ENCODE measurements at places on chromosomes 4 and X.

- DNase-seq, result no peak
Observed at GRCh38 chr4:98484031-98484430, 174.4 kb downstream of the TSPAN5 start.

GRCh38 chr4:2733844-2734574 is 22.1 kb downstream of the TNIP2 start:
- DNase-seq, result no peak

- no peak for DNase-seq
Observed at GRCh38 chr4:1535926-1536578, 129.8 kb upstream of the NKX1-1 start.

DNA sequence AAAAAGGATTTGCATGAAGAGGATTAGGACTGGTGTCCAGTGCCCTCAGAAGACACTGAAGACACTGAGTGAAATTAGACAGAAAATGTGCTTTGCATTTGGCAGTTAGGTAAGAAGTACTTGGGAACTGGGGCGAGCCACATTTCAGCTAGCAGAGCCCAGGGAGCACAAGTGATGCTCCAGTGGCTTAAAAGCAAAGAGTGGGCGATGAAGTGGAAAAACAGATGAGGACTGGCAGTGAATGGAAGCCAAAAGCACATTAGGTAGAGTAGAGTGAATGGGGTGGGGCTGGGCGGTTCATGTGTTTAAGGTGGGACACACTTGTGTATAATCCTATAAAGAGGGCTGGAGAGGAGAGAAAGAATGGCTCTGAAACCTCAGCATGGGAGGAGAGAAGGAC is 18.4 kb downstream of the DCLK2 start:
- DNase-seq, result no peak

- no peak for DNase-seq
Observed at GRCh38 chrX:100487795-100488194, 77.7 kb upstream of the PCDH19 start.

GRCh38 chr4:40066651-40067050 is 10.0 kb downstream of the N4BP2 start:
- DNase-seq, result no peak

DNA sequence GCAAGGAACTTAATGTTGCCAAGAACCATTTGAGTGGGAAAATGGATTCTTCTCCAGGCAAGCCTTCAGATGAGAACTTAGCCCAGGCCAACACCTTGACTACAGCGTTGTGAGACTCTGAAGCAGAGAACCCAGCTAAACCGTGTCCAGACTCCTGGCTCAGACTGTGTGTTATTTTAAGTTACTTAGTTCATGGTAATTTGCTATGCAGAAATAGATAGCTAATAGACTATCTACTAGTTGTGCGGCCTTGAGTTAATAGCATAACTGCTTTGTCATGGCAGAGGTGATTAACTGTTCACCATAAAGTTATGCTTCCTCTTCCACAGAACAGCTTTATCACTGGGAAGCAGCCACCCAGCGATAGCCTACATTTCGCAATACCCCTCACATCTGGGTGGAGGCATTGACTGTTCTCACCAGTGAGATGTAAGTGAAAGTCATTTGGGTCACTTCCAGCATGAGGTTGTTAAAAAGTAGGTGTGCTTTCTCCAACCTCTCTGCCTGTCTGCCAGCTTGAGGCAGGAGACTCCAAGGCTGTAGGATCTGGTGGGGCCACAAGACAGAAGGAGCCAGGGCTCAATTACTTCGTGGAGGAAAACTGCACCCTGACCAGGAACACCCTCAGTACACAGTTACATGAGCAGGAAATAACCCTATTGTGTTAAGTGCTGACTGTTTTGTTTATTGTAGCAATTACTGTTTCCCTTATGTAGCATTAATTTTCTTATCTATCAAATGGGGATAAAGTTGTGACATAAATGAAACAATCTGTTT is 94.2 kb downstream of the GPAT3 start:
- no peak for DNase-seq

- DNase-seq, result no peak
Observed at GRCh38 chr4:145818011-145818410, 120.6 kb downstream of the ZNF827 start.

DNA sequence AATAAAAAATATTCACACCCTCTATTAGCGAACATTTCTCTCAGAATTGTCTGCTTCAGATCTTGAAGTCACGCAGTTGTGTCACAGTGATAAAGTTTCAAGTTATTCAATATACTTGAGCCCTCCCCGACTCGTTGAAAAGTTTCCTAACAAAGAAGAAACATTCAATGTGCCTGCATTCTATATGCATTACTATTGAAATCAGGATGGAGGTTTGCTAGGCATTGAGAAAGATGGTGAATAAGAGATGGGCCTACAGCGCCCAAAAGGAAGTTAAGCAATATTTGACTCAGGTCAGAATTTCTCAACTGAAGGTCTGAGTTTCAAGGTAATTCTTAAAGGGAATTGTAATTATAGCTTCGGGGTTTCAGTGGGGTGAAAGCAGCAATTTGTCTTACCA is 6.1 kb downstream of the TCEANC start:
- no peak for DNase-seq

DNA sequence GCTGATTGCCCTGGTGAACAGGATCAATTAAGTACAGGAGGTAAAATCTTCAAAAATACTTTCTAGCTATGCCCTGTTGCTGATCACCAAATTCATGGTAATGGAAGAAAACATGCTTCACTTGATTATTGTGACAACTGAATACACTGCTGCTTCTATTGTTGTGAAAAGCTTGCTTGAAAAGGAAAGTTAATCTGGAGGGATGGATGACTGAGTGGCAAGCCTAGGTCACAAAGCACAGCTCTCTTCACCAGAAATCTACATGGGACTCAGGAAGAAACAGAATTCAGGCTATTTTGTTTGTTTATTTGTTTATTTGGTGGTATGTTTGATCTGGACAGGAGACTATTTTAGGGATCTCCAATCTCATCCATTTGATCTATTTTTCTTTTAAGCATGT is 182.0 kb downstream of the MGST2 start:
- DNase-seq, result no peak

- DNase-seq, result no peak
Observed at GRCh38 chr4:44848466-44848865, 122.1 kb upstream of the GNPDA2 start.

DNA sequence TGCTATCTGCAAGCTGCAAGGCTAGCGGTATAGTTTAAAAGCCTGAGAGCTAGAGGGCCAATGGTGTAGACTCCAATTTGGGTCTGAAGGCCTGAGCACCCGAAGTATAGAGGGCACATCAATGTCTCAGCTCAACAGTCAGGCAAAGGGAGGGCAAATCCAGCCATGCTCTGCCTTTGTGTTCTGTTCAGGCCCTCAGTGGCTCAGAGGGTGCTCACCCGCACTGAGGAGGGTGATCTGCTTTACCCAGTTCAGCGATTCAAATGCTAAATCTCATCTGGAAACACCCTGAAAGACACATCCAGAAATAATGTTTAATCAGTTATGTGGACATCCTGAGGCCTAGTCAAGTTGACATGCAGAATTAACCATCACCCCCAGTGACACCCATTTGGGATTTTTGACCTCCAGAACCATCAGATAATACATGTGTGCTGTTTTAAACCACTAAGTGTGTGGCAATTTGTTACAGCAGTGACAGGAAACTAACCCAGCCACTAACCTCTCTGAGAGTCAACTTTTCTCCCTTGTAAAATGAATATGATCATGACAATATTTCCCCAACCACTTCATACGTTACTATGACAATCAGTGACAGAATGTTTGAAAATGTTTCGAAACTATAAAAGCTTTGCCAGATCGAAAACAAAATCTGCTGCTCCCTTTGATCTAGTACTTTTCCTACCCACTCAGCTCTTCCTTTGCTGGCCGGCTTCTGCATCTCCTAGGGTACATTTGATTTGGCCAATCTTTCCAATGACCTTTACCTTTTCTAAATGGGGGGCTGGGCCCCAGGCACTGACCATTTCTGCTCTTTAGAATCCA is 8.4 kb upstream of the TBL1X start:
- peak; percentile 9 for DNase-seq

GRCh38 chr4:1174941-1175634 is 2.7 kb upstream of the SPON2 start:
- DNase-seq, result no peak

- no peak for DNase-seq
Observed at GRCh38 chr4:119667802-119668201, 39.2 kb upstream of the PDE5A start.

DNA sequence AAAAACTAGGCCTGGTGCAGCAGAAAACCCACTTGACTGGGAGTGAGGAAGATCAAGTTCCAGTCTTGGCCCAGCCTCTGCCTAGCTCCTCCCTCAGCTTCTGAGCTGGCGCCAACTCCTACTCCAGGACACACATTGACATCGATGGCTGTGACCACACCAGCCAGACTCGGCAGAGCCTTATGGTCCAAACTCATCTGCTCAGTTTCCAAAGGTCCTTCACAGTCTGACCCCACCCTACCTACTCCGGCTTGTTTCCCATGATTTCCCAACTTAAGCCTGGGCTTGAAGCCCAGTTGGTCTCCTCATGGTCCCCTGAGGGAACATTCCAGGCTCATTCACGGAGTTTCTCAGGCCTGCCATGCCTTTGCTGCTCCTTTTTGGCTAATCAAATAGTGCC is 10.1 kb downstream of the ELF4 start:
- DNase-seq, result no peak

- DNase-seq, result peak; percentile 9
Observed at GRCh38 chrX:71650333-71650969, 16.9 kb upstream of the LOC101059915 start.

DNA sequence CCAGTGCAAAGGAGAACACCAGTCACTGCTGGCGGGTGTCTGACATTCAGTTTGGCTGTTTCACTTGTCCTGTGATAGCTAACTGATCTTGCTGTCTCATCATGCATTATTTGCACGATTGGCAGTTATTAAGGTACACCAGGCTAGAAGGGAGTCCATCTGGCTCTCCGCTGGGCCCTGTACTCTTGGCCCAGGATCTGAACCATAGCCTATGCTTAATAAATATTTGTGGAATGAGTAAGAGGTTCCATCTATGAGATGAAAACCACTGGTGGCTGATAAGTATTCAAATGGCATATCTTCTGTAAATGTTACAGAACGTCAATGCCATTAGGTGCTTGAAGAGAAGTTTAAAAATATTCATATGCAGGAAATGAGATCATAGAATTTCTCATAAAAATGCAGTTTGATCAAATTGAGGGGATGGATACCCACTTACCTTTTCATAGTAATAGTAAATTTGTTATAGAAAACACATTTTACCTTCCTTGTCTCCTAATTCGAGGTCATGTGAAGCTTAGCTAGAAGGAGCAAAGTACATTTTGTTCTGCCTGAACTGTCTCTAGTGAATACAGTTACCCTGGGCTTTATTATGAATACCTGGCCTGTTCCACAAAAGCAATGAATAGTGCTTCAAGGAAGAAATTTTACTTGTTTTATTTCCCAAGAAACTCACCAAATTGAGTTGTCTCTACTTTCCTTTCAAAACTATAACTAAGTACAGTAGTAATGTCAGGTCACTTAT is 213.5 kb downstream of the CBR4 start:
- DNase-seq, result no peak

GRCh38 chrX:136608295-136608933 is 39.5 kb upstream of the CD40LG start:
- DNase-seq, result peak; percentile 59

DNA sequence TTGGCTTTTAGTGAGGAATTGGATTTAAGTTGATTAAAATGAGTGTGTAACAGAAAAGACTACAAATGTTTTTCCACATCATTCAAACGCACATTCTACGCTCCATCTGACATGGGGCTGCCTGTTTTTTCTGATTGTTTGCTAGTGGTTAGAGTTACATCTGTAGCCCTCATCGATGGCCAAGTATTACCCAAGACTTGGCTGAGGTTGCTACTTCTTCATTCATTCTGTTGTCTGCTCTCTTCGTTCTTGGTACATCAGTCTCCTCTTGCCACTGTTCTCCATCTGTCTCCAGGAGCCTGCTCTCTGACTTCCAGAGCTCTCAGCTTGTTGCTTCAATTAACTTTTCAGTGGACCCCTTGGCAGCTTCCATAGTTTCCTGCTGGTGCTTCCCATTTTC is 1844.6 kb upstream of the TENM3 start:
- DNase-seq, result no peak

DNA sequence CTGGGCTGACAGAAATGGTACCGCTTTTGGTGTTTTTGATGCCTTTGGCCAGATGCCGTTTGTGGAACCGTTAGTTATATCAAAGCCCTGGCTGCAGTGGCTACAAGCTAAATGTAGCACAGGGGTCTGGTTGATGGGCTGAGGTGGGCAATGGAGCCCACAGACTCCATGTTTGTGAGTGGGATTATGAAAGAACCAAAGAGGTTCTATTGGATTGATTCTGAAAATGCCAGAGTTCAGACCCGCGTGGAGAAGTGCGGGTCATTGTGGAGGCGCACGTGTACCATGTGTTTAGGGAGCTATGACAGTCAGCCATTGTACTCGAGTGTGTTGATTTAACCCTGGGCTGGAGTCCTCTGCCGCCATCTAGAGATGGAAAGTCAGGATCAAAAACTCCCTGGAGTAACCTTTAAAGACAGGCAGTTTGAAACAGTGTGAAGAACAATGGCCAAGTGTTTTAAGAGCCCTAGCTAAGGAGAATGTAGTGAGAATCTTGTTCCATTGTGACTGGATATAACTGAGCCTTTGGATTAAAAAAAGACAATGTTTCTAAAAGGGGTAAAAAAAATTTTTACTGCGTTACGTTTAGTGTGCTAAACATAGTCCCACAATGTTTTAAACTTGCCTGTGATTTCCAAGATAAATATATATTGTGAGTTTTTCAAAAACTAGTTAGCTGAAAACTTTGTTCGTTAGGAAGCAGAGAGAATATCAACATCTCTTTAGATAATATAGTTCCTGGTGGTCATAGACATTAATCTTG is 12.7 kb downstream of the ART3 start:
- no peak for DNase-seq

DNA sequence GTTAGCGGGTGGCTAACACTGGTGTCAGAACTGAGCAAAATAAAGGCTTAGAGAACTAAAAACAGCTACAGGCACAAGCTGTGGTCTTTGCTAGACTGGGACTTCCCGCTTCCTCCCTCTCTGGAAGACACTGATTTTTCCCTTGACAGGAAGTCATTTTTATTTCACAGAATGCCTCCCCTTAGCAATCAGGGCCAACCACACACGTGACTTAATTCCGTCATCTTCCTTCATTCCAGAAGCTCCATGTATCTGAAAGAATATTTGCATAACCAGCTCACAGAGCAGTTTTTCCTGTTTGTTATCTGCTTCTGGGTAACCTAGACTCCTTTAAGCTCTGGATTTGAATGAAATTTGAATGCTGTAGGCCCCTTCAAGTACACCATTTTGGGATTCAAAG is 327.5 kb upstream of the FRG1 start:
- no peak for DNase-seq

DNA sequence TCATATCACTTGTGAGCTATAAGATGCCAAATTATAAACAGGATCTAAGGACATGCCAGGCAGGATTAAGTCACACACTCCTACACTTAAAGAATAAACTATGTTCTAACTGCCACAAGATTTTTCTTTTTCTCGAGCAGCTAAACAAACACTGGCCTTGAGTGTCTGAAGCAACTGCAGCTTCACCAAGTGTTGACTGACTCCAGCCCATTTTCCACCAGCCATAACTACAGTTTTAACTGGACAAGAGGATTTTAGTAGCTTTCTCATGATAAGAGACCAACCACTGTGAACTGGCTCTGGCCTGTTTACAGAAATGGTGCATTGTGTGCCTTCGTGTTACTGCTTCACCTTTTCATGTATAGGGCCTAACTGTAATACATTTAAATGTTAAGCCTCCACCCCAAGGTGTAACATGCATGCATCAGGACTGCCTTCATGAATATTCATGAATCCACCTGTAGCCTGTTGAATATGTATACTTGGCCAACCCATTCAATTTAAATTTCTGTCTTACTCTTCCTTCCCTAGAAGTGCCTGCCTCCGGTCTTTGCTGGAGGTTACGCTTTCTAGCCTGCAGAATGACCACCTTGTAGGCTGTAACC is 10.8 kb downstream of the UCP1 start:
- no peak for DNase-seq

Data from stimulated activated CD4-positive, alpha-beta T cell treated with anti-CD3 and anti-CD28 coated beads, Interleukin-4, amount 100 ng/mL, for 4 hours (primary cell).